Renal cortex interstitium (tissue), 15 donors: ENCODE measurements at places on chromosomes 7 and 10.

GRCh38 chr10:128174581-128175559, 48.6 kb upstream of the MKI67 start:
- no peak for DNase-seq

DNA sequence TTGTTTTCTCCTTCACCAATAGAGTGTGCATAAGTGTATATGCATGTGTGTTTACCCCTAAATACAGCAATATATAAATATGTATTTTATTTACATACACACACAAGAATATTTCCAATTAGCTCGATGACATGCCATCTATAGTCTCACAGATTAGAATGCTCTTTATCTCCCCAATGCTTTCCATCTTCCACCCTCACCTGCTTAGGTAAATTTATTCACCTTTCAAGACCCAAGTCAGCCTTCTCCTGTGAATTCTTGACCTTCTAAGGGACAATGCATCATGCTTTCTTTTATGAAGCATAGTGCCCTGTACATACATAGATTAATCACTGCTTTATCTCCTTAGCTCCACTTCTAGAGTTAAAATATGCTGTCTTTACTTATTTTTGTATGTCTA, 49.7 kb downstream of the SEMA3A start:
- DNase-seq = no peak

- no peak for DNase-seq
These were observed 34.2 kb upstream of the GNA12 start for GRCh38 chr7:2878306-2878705.

- no peak for DNase-seq
These were observed 79.6 kb downstream of the KIAA1217 start for GRCh38 chr10:24288581-24288980.

GRCh38 chr10:48696535-48696873, 11.8 kb downstream of the WDFY4 start:
- no peak for DNase-seq
